Breast epithelium (tissue), 4 donors: ENCODE measurements at places on chromosomes 12 and 14.

DNA sequence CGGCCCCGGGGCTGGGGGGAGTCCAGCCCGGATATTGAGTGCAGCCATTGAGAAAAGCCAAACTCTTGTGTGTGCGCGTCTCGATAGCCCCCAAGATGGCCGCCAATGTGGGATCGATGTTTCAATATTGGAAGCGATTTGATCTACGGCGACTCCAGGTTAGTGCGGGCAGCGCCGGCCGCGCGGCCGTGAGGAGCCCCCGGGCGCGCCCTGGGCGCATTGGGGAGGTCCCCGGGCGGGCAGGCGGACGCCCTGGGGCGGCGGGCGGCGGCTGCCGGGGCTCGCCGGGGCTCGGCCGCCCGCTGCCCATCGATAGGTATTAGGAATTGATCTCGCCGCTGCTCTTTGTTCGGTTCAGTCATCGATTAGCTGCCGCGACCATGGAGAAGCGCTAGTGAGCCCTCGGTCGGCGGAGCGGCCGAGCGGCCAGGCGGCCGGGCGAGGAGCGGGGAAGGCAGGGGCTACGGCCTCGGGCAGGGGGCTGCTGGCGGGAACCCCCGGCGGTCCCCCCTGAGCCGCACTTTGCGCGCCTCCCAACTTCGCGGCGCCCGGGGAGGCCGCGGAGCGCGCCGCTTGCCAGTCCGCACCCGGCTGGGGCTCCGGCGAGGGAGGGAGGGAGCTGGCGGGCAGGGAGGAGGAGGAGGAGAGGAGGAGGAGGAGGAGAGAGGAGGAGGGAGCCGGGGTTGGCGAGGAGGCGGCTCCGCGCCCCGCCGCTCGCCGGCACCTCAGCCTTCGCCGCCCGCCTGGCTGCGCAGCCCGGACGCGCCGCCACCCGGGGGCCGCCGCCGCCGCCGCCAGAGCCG is 113.9 kb upstream of the MYL2 start:
- DNase-seq = peak; percentile 64

DNA sequence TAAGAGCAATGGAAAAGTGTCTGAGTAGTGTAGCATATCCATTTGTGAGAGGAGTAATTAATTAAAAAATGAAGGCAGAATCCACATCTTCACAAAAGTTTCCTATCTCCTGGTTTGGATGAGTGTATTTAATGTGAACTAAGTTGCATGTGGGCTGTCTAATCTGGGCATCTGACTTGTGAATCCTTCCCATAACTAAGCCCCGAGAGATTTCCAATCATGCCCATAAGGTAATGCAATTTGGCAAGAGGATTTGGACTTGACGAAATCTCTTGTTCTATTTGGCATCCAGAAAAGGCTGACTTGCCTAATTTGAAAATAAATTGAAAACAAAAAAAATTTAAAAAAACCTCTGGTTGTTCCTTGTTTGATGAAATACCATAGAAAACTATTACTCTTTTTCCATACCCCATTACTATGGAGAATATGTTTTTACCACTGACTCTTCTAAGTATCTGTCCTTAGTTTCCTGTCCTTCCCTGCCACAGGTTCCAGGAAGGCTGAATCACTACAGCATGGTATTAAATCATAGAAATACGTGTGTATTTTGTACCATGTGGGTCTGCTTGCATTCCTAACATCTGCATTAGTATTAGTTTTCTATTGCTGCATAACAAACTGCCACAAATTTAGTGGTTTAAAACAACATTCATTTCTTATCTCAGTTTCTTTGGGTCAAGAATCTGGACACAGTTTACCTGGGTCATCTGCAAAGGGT is 48.4 kb downstream of the ETV6 start:
- DNase-seq = no peak

GRCh38 chr12:46356655-46357437 is 15.7 kb downstream of the SLC38A2 start:
- no peak for DNase-seq

- DNase-seq = peak; percentile 75
These were observed 1.4 kb downstream of the TNS2 start for GRCh38 chr12:53051058-53051880.

GRCh38 chr12:116599285-116600136 is 40.3 kb downstream of the MAP1LC3B2 start:
- DNase-seq = peak; percentile 82

DNA sequence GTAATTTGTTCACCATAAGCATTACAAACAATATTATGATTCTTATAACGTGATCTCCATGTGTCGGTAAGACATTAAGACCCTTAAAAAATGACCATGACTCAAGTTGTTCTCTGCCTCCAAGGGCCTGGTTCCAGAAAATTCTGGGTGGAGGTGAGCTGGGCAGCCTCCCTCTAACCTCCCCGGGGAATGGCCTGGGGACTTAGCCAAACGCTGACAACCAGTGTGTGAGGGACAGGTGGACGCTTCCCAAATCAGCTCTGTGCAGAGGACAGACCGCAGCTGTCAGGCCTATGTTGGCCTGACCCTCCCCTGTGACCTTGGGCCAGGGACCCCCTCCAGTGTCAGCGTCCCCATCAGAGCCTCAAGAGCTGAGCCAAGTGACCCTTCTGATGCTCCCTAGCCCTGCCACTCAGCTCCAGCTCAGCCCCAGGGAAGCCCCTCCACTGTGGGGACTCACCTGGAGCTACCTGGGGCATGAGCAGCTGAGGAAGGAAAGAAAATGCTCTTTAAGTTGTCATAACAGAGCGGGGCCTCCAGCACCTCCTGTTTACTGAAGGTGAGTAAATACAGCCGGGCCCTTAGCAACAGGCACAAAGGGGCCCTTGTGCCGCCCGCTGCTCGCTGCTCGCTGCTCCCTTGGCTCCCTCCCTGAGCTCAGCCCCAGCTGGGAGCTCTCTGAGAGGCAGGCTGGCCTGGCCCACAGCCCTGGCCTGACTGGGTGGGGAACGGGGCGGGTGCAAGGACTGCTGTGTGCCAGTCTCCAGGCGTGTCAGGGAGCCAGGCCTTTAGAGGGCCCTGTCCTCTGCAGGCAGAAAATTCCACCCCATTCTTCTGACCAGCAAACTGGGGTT is 116.6 kb downstream of the CALM1 start:
- peak; percentile 91 for DNase-seq

DNA sequence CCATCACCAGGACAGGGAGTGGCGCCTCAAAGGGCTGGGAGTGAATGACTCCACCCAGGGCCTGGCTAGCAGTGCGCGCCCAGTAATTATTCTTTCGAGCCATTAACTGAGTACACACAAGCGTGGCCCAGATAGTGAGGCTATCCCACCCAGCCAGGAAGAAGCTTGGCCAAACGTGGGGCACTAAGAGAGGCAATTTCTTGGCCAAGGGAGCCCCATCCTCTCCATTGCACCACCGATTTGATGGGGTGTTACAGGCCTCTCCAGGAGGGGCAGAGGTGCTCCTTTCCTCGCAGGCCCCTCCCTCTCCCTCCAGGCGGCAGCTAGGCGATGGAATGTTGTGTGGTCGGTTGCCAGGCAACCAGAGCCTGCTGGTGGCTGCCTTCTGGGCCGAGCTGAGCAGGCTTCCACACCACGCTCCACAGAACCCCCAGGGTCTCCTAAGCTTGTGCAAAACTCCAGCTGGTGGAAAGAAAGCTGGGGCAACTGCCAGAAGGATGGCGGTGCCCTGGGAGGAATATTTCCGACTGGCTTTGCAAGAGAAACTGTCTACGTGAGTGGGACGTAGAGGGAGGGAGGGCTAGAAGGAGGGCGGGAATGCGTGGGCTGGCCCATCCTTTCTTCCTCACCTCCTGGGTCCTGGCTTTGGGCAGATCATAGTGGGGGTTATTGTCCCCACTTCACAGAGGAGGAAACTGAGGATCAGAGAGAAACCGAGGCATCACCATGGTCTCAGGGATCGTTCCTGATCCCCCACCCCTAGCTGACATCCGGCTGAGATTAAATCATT is at the start of gene CFAP73:
Gene CFAP73 (plus strand): TSS at position 364 of the 790 bp plus-strand sequence. CDS start 134 bp downstream, at position 498.
- DNase-seq = peak; percentile 65

DNA sequence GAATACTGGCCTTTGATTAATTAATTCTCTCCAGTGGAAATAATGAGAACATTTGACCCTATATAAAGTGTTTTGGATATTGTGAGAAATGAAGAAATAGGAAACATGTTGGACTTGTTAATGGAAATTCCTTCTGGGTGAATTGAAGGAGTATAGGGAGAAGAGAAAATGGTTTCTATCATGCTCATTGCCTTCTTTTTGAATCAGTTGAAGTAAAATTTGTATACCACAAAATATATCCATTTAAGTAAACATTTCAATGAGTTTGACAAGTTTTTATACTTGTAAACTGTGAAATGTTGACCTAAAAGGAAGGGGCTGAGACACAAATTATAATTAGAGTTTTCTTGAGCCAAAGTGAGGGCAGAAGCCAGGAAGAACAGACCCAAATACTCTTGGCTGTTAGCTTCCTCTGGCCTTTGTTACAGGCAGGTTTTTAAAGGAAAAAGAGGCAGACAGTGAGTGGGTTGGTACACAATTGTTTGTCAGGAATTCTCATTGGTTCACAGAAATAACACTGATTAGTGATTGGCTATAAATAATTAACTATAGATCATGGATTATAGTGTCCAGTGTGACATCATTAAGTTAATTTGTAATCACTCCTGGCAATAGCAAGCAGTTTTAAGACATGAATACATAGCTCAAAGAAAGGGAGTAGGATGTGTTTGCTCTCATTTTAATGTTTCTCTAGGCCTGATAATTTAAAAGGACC is 826 bp downstream of the ZNF705A start:
- DNase-seq = no peak

DNA sequence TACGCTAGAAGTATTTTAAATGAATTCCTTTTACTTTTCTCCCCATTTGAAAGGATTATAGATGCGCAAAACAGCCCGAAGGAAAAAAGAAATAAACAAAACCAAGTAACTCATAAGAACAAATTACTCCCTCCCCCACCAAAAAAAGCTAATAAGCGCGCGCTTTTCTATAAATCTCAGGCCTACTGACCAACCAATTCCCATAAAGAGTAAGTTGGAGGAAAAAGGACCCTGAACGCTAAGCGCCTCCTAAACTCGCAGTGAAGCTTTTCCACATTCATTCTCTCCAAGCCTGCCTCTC is 588 bp downstream of the MBIP start:
- no peak for DNase-seq

GRCh38 chr14:79246173-79246572 is 965.1 kb downstream of the DIO2 start:
- DNase-seq = no peak

GRCh38 chr12:99695050-99695449 is 47.5 kb downstream of the GARIN6 start:
- DNase-seq = no peak

DNA sequence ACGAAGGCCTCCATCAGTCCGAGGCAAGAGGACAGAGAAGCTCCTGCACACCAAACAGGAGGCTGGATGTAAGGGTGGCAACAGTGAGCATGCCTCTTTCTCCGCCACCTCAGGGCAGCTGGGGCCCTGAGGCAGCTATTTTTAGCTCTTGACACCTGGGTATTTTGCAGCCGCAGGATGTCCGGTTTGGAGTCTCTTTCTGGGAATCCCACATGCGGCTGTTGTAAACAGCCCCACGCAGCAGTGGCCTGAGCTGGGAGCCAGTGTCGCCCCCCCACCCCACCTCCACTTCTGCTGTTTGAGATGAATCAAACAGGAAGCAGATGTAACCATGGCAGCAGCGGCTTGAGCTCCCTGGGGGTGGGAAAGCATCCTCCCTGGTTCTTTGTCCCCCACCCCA is 11.7 kb downstream of the HDAC7 start:
- DNase-seq = no peak

- DNase-seq = no peak
These were observed 14.0 kb downstream of the GPR68 start for GRCh38 chr14:91230397-91231035.

DNA sequence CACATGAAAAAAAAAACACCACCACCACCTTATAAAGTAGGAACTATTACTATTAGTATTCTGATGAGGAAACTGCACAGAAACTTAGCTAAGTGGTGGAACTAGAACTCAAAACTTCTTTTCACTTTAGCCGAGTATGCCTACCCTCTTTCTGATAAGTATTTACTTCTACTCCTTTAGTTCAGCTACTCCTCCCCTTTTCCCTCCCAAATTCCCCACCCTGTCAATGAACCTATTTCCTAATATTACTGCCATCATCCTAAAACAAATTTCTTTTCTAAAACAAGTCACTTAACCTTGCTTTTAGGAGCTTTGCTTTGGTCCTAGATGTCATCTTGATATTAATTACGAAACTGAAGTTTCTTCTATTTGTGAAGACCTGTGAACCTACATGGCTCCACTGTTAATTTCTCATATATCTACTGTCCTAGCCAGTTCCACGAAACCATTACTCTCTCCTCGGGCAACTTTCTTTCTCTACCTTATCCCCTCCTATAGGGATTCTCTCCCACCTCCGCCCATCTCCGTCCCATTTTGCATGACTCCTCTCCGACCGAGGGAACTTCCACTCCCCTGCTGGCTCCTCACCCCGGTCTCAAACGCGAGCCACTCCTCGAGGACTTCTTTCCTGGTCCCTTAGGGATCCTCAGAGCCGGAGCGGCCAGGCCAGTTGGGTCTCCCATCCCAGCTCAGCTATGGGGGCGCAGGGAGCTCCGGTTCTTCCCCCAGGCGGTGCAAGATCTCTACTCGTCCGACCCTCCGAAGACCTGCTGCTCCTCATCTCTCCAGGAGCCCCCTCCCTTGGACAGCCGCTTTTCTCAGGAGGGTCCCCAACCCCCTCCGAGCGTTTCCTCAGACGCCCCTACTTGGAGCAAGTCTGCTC is 1.1 kb downstream of the NUMB start:
- DNase-seq = no peak

- DNase-seq = no peak
These were observed 10.5 kb downstream of the OVCH1 start for GRCh38 chr12:29486972-29487371.

GRCh38 chr12:126676434-126676833 is 1590.5 kb upstream of the TMEM132C start:
- no peak for DNase-seq

DNA sequence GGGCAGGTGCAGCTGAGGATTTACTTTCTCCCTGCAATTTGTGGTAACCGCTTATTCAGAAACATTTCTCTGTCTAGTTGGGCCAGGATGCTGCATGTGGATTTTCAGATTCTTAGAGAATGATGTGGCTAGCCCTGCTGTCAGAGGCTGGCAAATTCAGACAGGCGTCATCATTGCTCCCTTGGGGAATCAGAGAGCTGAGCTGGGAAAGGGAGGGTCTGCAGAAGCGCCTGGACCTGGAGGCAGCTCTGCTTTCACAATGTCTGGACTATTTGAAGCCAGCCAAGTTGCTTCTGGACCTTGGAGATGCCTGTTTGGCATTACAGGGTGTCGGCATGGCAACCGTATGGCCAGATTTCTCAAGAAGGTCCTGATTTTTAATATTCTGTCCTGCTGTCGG is 3.4 kb downstream of the GALNT16 start:
- DNase-seq = no peak

DNA sequence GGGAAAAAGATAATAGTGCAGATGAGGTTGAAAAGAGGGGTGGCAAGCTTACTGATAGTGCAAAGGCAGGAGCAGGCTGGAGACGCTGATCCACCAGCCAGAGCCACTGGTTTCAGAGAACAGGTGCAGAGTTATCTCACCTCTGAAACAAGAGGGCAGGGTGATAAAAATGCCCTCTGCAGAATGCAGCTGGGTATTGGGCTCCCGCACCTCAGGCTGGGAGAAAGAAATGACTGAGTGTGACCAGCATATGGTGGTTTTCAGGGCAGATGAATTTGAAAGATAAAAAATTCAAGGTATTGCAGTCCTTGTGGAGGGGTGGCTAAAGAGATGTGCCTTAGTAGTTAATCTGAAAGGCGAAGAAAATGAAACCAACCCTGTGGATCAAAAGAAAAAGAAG is 2.9 kb upstream of the TMEM30B start:
- no peak for DNase-seq

GRCh38 chr14:28758885-28759652 is 7.5 kb upstream of the FOXG1 start:
- DNase-seq = no peak

- peak; percentile 25 for DNase-seq
These were observed 21.0 kb upstream of the SLC6A12 start for GRCh38 chr12:234891-235415.

- no peak for DNase-seq
These were observed 2.1 kb downstream of the SIX4 start for GRCh38 chr14:60722107-60722356.
